WTC11 (cell line): ENCODE measurements at places on chromosomes 11 and 22.

- DNase-seq, result no peak
Measured at GRCh38 chr11:116329354-116330090, 443.3 kb downstream of the BUD13 start.

GRCh38 chr22:47221840-47222615 is 459.6 kb downstream of the TBC1D22A start:
- DNase-seq, result no peak

DNA sequence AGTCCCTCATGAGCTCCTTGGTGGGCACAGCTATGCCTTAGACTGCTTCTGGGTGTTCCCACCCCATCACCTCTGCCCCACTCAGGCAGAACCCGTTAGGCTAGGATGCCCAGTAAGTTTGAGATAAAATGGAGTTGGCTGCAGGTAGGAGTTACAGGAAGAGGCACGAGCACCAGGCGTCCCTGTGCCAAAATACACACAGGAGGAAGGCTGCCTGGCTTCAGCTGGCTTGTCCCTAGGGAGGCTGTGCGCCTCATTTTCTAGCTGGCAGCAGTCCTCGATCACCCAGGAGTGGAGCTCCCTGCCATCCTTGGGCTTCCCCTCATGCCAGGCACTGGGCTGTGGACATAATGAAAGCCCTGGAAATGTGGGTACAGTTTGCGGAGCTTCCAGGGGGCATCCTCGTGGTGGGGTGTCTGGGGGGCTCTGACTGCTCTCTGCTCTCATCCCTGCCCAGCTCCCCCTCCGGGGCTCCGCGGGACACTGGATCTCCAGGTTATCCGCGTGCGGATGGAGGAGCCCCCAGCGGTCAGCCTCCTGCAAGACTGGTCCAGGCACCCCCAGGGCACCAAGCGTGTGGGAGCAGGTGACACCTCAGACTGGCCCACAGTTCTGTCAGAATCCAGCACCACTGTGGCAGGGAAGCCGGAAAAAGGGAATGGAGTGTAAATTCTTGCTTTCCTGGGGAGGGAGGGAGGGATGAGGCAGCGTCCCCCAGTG is 12.3 kb upstream of the MARK2 start:
- DNase-seq, result no peak

GRCh38 chr22:24519496-24519895 is 24.4 kb downstream of the UPB1 start:
- DNase-seq, result no peak

GRCh38 chr11:45801723-45802315 is 3.1 kb upstream of the SLC35C1 start:
- DNase-seq, result no peak

GRCh38 chr11:70603114-70603755 is 204.9 kb downstream of the CTTN start:
- no peak for DNase-seq

GRCh38 chr11:8728563-8728962 is 46.0 kb downstream of the RPL27A start:
- no peak for DNase-seq

DNA sequence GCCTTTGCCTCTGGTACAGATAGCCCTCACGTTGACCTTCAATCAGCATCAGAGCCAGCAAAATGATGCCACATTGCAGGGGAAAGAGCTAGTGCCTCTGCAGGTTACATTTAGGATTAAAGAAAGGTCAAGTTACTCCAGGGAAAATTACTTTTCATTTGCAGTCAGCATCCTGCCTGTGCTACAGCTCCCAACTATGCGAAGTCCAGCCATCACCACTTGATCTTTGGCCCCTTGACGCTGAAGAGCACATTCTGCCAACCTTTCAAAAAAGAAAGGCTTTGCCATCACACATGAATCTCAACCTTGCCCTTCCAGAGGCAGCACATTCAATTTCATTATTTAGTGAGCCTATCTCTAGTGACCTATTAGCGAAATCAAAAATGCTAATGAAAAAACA is 11.3 kb downstream of the FJX1 start:
- no peak for DNase-seq

- DNase-seq, result no peak
Measured at GRCh38 chr11:18540207-18541009, 13.7 kb upstream of the TSG101 start.

DNA sequence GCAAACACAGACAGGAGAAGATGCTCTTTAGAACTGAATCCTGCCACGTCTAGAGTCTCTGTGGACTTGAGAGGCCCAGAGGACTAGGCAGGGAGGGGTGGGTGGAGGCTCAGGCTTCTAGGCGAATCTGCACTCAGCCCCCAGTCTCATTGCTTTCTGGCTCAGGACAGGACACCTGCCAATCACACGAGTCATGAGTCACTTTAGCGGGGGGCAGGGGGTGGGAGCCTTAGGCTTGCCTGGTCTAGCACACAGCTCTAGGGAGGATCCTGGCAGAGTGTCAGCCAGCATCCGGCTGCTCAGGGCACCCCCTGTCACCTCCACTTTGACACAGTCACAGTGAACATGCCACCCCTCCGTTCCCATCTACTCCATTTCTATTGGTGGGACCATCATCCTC is 167.7 kb downstream of the CEP164 start:
- DNase-seq, result no peak

DNA sequence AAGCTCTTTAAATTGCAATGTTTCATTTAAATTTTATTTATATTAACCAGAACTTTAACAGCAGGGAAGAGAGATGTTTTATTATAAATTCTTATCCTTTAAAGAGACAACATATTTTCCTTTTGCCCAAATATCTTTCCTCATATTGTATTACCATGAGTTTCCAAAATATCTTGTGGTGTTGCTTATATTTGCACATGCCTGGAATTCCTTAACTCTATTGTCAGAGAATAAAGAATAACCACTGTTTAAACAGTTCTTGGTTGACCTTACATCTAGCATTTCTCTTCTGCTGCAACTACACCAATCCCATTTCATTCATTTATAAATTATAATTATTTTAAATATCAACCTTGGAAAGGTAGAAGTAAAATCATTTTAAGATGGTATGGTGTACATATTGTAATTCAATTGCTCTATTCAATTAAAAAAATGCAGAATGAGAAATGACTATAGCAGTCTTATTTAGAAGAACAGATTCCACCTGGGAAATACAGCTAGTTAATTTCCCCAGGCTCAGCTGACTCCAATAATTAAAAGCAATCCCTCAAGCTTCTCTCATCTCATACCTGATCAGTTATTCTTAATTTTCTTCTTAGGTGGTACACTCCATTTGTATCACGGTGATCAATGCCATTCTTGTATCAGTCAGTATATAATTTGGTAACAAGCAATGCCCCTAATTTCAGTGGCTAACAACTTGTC is 923.3 kb downstream of the KCNA4 start:
- DNase-seq, result no peak

GRCh38 chr22:25534724-25535123 is 29.8 kb upstream of the GRK3 start:
- DNase-seq, result no peak

DNA sequence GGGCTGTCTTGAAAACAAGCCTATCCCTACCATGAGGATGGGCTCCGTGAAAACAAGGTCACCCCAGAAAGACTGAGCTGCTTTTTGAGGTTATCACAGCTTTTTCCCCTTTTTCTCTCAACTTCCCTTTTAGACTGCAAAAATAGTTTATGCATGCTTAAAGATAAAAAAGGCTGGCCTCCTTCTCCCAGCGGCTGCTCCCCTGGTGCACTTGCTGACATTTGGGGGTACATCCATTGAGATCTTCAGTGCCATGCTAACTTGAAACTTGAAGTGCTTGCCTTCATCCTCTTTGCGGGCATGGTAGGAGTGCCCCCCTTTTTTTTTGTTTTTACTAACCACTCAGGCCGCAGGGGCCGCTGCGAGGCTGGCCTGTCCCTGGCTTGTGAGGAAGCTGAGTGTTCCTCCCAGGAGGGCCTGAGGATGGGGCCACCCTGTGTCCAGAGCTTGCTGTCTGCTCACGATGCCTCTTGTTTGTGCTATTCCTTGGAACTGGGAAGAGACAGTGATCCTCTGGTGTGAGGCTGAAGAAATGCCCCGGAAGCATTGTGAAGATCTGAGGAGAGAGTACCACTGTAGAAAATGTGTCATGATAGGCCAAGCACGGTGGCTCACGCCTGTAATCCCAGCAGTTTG is 2.2 kb downstream of the TANGO2 start:
- DNase-seq, result no peak

GRCh38 chr11:111512296-111513239 is at the start of gene BTG4:
Gene BTG4, minus strand, starts transcription at chr11:111512386. Its CDS starts 13,610 bp downstream, at chr11:111498776.
- peak; percentile 58 for DNase-seq

- DNase-seq, result no peak
Measured at GRCh38 chr11:2897048-2897447, 11.5 kb upstream of the CDKN1C start.

DNA sequence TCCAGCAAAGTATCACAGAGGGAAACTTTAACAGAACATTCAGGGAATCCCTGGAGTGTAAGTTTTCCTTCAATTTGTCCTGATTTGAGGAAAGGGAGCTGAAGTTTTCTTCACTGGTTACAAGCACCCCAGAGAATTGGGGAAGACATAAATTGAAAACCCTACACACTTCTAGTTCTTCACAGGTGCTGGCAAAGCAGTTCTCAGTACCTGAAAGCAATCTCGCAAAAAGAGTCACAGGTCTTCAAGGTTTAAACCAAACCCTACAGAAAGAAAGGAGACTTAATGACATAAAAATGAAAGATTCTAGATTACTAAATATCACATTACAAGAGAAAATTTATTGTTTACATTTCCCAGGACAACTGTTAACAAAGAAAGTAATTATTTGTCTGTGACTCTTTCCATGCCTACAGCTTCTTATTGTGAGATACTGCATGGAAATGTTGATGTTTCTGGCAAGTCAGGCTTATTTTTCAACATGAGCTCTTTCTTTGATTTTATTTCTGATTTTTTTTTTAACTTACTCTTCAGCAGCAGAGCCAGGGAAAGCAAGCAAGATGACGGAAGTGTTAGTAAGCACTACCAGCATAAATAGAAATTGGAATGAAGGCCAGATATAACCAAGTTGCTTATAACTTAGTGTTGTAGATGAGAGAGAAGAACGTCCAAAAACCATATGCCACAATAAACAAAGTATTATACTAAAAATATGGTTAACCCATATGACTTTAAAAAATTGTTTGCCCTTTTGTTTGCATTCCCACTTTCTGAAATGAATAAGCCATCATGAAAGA is 44.1 kb downstream of the FANCF start:
- no peak for DNase-seq

GRCh38 chr11:117851106-117851505 is 25.4 kb downstream of the FXYD6 start:
- DNase-seq, result no peak

DNA sequence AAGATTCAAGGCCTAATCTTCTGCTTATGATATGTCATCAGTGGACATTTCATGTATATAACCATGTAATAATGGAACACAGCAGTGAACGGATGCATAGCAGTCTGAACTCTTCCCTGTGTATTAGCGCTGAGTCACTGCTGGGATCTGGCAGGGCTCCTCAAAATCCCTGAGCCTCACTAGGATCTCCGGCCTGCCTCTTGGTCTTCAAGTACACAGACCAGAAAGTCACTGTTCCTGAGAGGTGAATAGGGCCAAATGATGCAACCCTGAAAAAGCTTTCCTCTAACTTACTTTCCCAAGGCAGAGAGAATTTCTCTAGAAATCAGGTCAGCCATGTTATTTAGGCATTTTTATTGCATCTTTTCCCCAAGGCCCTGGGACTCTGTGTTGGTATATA is 35.0 kb downstream of the POU2AF1 start:
- no peak for DNase-seq

GRCh38 chr11:109132539-109132938 is 289.5 kb upstream of the C11orf87 start:
- DNase-seq, result no peak

DNA sequence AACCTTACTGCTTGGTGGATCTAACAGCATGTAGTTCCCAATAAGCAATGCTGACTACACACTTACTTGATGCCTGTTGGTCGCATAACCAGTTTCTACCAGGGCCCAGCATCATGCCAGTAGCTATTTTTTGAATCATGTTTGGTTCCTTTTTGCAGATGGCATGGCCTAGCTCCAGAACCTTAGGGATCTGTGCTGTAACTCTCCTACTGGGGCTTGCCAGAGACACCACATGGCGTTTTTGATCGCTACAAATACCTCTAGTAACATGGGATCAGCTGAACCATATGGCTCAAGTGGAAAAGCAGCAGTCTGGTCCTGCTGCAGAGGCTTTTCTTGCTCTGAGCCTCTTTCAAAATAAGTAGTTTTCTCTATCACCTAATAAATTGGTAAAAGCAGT is 654.6 kb upstream of the API5 start:
- DNase-seq, result no peak

GRCh38 chr22:50148991-50149721 is 21.4 kb upstream of the PANX2 start:
- DNase-seq, result peak; percentile 74

- DNase-seq, result no peak
Measured at GRCh38 chr11:87215236-87215635, 177.5 kb downstream of the TMEM135 start.

DNA sequence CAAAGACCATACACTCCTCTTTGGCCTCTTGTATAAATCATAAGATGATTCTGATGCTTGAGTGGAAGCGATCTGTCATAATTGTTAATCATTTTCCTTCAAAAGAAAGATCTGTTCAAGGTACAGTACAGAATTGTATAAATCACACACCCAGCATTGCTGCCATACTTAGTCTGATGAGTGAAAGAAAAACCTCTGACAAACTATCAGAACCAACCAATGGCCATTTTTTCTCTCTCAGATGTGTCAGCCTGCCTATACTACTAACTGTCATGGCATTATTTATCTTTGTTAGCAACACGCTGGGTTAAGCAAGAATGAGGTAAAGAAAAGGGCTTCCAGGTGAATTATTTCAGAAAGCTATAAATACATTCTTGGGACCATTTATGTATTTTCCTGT is 1112.7 kb upstream of the TENM4 start:
- no peak for DNase-seq

DNA sequence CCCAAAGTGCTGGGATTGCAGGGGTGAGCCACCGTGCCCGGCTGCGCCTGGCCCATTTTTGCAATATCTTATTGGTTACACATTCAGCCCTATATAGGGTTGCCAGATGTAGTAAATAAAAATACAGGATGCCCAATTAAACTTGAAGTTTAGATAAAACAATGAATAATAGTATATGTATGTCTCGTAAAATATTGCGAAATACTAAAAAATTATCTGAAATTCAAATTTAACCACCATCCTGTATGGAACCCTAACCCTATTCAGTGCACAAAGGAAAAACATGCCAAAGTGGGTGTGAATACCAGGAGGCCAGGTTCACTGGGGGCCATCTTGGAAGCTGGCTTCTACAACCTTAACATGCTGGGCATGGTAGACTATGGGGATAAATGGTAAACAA is 5.2 kb upstream of the TFIP11 start:
- no peak for DNase-seq

- no peak for DNase-seq
Measured at GRCh38 chr11:63783925-63784592, 15.5 kb upstream of the ZFTA start.
